ENCODE measurements at places on chromosomes 3 and 15.

DNA sequence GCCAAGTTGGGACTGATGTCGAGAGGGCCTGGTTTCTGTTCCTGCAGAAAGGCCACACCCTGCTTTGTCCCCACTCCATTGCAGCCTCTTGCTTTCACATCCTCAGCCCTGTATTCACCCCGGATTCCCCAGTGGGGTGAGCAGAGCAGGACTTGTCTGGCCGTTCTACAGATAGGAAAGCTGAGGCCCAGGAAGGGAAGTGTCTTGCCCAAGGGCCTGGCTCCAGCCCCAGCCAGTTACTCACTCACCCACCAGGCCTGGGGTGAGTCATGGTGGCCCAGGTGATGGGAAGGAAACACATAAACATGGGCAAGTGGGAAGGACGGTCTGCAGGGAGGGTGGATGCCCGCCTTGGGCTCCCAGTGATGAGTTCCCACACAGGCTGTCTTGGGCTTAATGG is 6.1 kb upstream of the DUSP7 start:
- DNase-seq = no peak

- DNase-seq = no peak
These were observed 118.7 kb downstream of the KCNH8 start for GRCh38 chr3:19267040-19267439.

GRCh38 chr3:77563012-77563411 is 523.1 kb downstream of the ROBO2 start:
- DNase-seq = no peak

DNA sequence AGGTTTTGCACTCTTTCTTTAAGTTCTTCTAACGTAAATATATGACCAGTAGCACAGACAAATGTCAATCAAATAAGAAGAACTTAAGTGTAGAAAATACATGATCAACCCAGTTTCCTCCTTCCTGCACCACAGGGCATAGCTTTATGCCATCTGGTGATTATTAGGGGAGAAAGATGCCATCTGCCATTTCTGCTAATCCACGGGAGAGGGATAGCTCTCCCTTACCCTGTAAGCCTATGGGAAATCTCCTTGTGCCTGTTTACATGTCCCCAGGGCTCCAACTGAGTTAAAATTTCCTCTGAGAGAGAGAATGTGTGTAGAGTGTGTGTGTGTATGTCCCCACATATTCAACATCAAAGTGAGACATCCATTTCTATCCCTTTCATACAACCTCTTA is 135.9 kb downstream of the RSL24D1 start:
- no peak for DNase-seq

GRCh38 chr3:150129166-150129565 is 158.5 kb upstream of the PFN2 start:
- DNase-seq = no peak

- no peak for DNase-seq
These were observed 29.6 kb downstream of the SFMBT1 start for GRCh38 chr3:53016236-53016635.

GRCh38 chr3:21795152-21795837 is 44.3 kb upstream of the ZNF385D start:
- DNase-seq = no peak

- no peak for DNase-seq
These were observed 70.1 kb downstream of the HERC1 start for GRCh38 chr15:63763476-63764123.

GRCh38 chr3:57903124-57903890 is 104.9 kb upstream of the FLNB start:
- no peak for DNase-seq

DNA sequence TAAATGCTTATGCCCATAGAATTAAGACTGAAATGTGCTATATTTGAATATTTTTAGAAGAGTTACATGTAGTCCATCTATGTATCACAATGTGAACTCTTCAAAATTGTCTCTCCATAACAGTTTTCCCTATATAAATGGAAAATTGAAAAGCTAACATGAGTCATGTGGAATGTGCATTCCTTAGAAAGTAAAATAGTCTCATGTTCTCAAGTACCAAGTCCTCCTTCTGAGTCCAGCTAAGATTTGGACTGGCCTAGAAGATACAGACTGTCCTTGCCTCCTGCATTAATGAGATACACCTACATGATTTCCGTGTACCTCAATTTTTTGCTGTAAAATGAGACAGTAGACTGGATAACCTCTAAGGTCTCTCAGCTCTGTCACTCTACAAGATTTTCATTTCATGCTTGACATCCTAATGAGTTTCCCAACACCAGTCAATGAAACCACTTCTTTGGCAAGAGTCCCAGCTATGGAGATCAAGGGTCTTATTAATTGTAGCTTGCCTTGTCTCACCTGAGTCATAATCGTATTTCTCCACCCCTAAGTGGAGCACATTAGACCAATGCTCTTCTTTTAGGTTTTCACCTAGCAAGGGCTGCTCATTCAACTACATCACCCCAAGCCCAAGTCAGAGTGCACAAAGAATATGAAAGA is 350.6 kb upstream of the IL12A start:
- no peak for DNase-seq

GRCh38 chr15:31342781-31343626 is 16.4 kb downstream of the KLF13 start:
- no peak for DNase-seq

- DNase-seq = no peak
These were observed 336.7 kb upstream of the TRIM42 start for GRCh38 chr3:140341203-140341602.

GRCh38 chr15:66842710-66843441 is 140.8 kb downstream of the SMAD6 start:
- no peak for DNase-seq

GRCh38 chr3:141255137-141255845 is 23.7 kb downstream of the PXYLP1 start:
- no peak for DNase-seq

GRCh38 chr3:30520699-30521098 is 85.7 kb upstream of the TGFBR2 start:
- DNase-seq = no peak

DNA sequence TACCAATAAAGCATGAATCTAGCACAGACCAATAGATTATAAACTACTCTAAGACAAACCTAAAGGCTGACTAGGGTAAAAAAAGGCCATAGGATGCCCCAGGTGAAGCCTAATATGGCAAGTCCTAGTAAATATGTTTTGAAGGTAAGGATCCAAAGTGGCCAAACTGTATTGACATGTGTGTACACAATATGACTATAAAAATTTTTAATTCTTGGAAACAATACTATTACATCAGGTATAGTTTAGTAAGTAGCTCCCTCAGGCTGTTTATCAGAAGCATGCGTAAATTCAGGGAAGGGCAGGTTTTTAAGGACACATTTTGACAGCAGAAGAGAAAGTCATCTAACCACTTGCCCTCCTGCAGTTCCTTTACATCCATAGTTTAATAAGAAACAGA is 18.8 kb downstream of the GNB4 start:
- DNase-seq = no peak

DNA sequence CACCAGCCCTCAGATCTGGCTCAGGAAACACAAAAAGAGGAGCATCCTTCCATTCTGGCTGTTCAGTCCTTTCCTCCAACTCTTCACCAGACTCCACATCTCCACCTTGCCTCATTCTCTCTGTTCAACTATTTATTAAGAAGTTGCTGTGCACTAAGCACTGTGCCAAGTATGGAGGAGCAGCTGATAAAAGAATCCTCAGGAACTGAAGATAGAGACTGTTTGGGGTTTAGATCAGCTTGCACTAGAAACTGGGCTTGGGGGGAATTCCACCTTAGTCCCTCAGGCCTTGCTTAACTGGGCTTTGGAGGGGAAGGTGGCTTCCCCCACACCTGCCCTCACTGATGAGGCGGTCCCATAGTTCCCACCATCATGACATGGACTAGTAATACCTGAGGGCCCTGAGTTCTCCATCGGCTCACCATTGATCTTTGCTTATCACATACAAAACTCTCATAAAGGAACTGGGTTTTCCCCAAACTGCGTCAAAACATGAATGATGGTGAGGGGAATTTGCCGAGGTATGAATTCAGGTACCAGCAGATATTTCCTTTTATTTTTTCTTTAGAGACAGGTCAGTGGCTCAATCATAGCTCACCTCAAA is 1.7 kb upstream of the CCR8 start:
- peak; percentile 33 for DNase-seq

DNA sequence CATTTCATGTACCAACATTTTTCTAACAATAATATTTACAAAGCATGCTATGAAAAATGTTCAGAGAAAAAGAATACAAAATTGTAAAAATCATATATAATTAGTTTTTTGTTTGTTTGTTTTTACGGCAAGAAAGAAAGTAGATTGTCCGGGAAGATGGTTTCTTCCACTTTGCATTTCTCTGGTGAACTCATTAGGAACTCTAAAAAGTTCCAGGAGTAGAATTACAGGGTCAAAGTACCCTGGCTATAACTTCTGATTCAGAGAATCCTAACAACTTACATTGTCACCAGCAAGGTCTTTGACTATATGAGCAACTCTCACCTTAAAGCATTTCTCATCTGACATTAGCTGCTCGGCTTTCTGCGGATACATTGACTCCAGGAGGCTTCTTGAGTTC is 196.7 kb downstream of the PDE8A start:
- DNase-seq = no peak

DNA sequence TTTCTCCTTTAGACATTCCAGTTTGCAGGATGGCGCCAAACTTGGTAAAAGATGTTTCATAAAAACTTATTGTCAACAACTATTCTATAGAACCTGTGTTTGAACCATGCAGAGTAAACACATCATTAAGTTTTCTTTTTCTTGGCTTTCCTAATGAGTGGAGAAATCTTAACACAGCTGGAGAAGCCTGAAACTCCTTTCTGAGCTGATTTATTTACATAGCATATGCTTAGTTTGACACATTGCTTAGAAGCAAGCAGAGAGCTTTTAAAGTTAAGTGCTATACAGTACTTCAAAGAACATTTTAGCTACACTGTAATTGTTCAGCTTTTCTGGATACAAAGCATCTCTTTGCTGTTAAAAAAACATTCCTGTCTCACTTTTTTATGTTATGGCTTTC is 61.0 kb upstream of the PAQR5 start:
- DNase-seq = no peak

GRCh38 chr3:4995500-4996053 is 16.3 kb downstream of the BHLHE40 start:
- no peak for DNase-seq

- no peak for DNase-seq
These were observed 393 bp downstream of the ERICH6 start for GRCh38 chr3:150703299-150703755.

DNA sequence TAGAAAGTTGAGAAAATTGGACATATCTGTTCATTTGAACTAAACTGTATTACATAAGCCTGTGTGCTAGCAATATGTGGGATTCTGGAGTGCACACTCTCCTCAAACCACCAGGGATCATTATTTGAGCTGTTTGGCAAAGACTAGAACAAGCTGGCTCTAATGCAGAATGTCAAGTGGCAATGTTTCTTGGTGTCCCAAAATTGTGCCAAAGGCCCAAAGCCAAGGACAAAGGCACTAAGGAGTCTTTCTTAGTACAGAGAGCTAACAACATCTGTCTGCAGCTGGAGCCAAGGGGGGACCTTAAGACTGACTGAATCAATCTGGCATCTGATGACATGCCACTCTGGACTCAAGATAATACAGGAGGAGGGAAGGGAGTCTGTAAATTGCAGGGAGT is 76.7 kb upstream of the STRIT1 start:
- no peak for DNase-seq

GRCh38 chr15:47041301-47041700 is 676.0 kb upstream of the SEMA6D start:
- no peak for DNase-seq

DNA sequence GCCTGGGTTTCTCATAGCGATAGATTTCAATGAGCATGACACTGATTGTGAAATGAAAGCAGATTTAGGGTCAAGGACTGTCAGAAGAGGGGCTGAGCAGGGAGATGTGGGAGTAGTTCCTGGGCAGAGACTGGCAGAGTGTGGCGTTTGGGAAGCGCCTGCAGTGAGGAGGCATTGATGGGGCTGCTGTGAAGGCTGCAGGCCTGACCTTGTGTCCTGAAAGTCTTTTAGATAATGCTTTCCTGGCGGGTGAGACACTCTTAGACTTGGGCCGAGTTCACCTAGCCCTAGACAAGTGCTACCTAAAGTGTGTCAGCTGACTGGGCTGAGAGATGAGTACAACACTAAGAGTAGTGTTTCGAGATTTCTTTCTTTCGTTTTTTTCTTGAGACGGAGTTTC is 20.7 kb downstream of the USP13 start:
- no peak for DNase-seq

DNA sequence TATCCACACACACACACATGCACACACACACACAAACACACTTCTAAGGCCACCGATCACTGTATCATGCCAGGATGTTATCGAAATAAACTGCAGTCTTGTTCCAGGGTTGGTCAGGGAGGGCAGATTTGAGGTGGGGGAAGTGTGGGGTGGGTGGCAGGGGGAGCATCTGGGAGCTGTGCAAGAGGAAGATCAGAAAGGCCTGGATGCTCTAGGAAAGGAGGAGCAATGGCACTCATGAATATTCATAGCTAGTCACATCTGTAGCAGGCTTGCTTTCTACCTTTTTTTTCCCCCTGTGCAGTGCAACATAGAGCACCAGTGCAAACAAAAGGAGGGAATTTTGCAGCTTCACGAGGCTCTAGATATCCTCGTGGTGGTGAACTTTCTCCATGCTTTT is 84.9 kb downstream of the MEIS2 start:
- no peak for DNase-seq

DNA sequence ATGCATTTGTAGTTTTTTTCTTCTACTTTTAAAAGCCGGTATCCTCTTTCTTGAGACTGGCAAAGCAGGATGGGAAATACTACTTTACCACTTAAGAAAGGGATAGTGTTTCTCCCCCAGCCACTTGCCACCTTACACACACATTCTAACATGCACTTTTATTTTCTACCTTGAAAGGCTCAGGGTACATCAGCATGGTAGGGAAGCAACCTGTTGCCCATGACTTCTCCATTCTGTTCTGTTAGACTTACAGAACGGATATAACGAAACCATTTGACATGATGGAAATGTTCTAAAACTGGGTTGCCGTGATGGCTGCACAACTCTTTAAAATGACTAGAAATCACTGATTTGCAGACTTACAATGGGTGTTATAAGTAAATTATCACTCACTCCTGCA is 405.5 kb downstream of the SHQ1 start:
- no peak for DNase-seq

GRCh38 chr15:70152070-70152480 is 54.4 kb upstream of the TLE3 start:
- no peak for DNase-seq

- DNase-seq = no peak
These were observed 20.4 kb upstream of the LAMP3 start for GRCh38 chr3:183182732-183183610.

- DNase-seq = no peak
These were observed 31.6 kb downstream of the DRD3 start for GRCh38 chr3:114147251-114147650.
